ENCODE measurements at places on chromosomes 11 and 22.
A peak's percentile ranks its signal among the peaks of the same experiment; 100 is the strongest.

GRCh38 chr11:69313992-69314391, 20.0 kb downstream of the MYEOV start:
- DNase-seq, result no peak

DNA sequence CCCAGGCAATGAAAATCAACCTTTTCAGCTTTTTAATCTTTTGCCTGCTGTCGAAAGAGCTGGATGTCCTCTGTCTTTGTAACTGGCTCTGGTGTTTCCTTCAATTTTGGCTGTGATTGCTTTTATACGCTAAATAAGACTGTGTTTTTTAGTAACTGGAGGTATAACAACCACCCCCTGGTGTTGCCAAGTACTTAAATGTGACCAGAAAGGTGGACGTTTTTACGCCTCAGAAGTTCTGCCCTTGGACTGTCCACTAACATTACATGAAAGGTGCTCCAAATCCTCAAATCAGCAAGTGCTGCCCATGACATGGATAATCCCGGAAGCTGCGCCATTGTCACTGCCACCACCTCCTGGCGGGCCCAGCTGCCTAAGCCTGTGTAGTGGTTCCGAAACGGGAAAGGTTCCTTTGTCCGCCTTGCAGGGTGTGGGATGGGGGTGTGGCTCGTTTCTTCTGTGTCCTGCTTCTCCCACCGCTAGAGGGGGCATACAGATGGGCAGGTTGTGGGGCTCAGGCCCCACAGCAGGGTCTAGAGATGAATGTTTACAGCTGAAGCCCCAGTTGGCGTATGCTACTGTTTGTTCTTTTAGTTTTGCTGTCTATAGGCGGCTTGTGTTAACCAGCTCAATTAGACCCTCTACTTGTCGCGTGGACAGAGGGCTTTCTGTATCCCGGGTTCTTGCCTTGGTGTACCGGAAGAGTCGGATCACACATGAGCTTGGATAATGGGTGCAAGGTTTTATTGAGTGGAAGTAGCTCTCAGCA, 82.2 kb upstream of the SEPTIN5 start:
- peak; percentile 32 for DNase-seq

GRCh38 chr11:46667043-46667481, 33.4 kb downstream of the ARHGAP1 start:
- DNase-seq, result no peak

DNA sequence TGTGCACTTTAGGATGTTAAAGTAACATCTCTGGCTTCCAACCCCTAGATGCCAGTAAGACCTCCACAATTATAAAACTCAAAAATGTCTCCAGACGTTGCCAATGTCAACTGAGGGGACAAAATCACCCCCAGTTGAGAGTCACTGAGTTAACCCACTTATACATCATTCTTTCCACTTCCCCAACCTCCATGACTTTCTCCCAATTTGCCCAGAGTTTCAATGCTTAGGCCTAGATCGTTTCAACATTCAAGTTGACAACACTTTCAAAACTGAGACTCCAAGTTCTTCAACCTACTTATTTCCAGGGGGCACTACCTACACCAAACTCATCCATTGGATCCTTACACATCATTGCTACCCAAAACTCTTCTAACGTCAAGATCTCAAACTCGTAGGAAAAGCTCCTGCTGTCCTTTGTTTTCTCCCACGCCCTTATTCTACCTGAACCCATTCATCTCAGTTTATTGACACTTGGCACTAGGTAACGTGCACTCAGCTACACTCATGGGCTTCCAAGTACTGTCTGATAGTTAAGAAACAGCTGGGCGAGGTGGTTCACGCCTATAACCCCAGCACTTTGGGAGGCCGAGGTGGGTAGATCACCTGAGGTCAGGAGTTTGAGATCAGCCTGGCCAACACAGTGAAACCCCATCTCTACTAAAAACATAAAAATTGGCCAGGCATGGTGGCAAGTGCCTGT, 24.5 kb downstream of the RBFOX2 start:
- DNase-seq, result no peak

- DNase-seq, result no peak
These were observed 45.9 kb upstream of the GPR83 start for GRCh38 chr11:94447149-94447548.

- no peak for DNase-seq
These were observed 110.6 kb downstream of the ETS1 start for GRCh38 chr11:128476729-128477128.

- DNase-seq, result no peak
These were observed 26.6 kb downstream of the DKK3 start for GRCh38 chr11:11981840-11982239.

DNA sequence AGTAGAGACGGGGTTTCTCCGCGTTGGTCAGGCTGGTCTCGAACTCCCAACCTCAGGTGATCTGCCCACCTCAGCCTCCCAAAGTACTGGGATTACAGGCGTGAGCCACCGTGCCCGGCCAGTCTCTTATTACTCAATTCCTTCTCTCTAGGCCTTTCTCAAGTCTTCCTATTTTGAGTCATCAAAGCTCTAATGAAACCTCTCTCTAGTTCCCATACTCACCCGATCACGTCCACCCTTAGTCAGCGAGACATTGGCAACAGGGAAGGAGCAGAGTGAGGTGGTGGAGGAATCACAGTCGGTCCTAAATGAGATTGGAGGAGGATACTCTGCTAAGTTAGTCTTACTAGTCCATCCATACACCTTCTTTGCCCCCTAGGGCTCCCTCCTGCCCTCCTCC, 5.0 kb downstream of the BSCL2 start:
- no peak for DNase-seq

- DNase-seq, result peak; percentile 82
These were observed 11.9 kb upstream of the NRIP3 start for GRCh38 chr11:9015677-9016076.

GRCh38 chr11:111044751-111045406, 200.6 kb upstream of the POU2AF2 start:
- DNase-seq, result no peak

DNA sequence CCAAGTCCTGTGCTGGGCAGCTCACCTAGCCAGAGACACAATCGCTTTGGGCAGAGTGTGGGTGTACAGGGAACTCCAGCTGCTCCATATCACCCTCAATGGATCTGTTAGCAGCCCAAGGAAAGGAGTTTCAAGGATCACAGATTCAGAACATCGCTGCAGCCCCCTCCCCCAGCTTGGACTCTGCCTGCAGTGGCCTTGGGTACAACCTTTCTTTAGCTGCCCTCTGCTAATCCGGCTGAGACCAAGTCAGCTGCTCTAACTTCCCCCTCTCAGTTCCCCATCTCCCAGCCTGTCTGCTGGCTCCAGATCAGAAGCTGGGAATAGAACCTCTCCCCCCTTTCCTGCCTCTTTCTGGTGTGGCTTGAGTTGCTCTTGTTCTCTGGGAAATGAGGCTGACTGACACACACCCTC, 1.3 kb downstream of the TMEM86A start:
- DNase-seq, result no peak

DNA sequence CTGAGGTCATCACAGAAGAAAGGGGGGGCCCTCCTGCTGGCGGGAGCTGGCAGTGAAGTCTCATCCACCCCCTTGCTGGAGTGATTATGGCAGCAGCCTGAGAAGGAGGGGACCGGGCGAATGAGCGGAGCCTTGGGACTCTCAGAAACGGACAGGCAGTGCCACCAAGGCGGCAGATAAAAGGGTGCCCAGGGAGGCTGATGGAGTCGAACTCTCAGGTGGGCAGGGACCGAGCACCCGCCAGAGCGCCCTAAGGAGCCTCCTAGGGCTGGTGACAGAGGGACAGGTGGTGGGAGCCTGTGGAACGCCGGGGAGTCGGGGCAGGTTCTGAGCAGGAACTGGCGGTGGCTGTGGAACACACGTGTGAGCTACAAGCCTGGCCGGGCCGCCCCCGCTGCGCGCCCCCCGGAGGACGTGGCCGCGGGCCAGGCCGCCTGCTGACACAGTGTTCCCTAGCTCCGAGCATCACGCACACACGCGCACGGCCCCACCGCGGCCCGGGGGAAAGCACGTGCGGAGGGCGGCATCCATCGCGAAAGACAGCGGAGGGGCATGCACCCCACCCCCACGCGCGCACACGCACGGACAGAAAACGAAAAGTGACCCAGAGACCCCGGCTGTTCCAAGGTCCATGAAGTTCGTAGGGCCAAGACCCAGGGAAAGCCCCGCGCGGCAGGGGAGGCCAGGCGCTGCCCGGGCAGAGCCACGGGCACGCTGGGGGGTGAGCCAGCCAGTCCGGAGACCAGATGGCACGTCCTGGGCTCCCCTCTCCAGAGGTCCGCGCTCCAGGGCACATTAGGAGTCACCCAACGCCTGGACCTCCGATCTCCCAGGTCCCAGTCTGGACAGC, 1.0 kb downstream of the VWCE start:
- peak; percentile 25 for DNase-seq

- peak; percentile 26 for DNase-seq
These were observed 3.9 kb upstream of the SCN2B start for GRCh38 chr11:118180300-118180703.

- DNase-seq, result no peak
These were observed 67.2 kb downstream of the PPP2R1B start for GRCh38 chr11:111698852-111699559.

- DNase-seq, result peak; percentile 82
These were observed 17.9 kb downstream of the KCNE3 start for GRCh38 chr11:74449369-74449931.
